Forelimb muscle (tissue), 1 donor: ENCODE measurements at places on chromosomes 3 and 15. TPM values are rescaled to one million over a fixed set of nuclear protein-coding genes. Genes with fewer than 3 reads are reported as not detected.

The REC114 gene
- not detected for polyA plus RNA-seq

The SH3GL3 gene
- polyA plus RNA-seq = 6.5 TPM

The NTRK3 gene
- polyA plus RNA-seq = 2.6 TPM

- DNase-seq = no peak
These were observed 5.4 kb upstream of the ALDH1A2 start for GRCh38 chr15:58070801-58071418.

- DNase-seq = no peak
These were observed 36.5 kb downstream of the GOLGA6L10 start for GRCh38 chr15:82312586-82313349.

DNA sequence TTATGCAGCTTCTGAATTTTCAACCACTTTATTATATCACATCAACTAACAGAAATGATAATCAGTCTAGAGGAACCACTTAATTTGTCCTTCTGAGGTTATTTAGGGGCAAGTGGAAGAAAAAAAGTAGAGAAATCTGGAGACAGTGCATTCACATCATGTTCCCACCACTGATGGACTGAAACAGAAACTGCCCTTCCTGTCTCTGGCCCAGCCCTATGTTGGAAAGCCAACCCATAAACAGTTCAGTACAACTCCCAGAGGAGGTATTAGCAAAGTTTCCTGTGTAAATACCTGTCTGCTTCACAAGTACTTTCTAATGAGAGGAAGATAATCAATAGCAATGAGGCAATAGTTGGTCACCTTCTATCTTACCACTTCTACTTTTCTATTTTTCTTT, 205.8 kb downstream of the SSR3 start:
- DNase-seq = no peak

- DNase-seq = no peak
These were observed 655.8 kb downstream of the AGBL1 start for GRCh38 chr15:86735247-86736040.

GRCh38 chr3:197394464-197395321, 96.3 kb upstream of the DLG1 start:
- DNase-seq = no peak
